A549 (cell line): ENCODE measurements at places on chromosomes 2 and 18.

GRCh38 chr2:43792653-43793052 is 18.8 kb downstream of the DYNC2LI1 start:
- DNase-seq, result no peak

DNA sequence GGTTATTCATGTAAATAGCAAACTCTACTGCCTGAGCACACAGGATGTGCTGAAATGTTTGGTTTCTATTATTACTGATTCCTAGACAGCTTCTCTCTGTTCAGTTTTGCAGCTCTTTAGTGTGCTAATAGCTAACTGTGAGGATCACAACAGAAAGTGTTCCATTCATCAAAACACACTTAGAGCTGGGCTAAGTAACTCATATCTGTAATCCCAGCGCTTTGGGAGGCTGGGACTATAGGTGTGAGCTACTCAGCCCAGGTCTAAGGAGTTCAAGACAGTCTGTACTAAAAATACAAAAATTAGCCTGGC is 63.2 kb downstream of the MOGAT1 start:
- DNase-seq, result no peak

- DNase-seq, result no peak
These were observed 499.5 kb upstream of the CHAC2 start for GRCh38 chr2:53268086-53268485.

DNA sequence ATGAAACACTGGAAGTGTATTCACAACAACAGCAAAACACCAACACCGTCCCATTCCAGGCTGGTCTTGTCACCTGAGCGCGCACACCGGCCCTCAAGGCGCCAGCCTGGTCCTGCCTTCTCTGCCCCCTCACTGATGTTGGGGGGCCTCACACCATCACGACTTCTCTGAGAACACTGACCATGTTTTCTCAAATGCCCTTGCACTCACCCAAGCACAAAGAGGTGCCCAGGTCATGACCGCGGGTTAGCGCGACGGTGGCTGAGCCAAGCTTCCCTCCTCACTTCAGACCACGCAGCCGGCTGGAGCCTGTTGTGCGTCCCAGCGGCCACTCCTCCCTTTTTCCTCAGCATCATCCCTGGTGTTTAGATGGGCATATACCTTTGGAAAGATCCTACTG is 101.3 kb upstream of the SALL3 start:
- DNase-seq, result no peak

- no peak for DNase-seq
These were observed 209.1 kb upstream of the KCNJ3 start for GRCh38 chr2:154489266-154489858.

DNA sequence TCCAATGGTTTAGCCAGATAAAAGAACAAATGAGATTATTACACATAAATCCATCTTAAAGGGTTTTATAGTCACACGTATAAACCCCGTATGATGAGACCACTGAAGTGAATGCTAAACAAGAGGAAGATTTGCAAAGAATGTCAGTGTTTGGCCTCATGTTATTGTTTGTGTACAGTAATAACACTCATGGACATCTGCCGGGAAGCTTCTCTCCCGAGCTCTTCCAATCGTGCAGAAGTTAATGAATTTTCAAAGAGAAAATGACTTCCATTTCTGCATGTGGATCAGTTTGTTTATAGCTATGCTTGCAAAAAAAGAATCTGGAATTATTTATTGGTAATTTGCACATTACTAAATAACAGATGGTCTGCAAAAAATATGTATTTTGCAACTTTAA is 88.5 kb upstream of the APCDD1 start:
- DNase-seq, result no peak
